ENCODE measurements at places on chromosomes 6 and 20.

- peak overlapping the region; percentile 95 for H3K4me3 ChIP-seq
- H3K27ac ChIP-seq = peak overlapping the region; percentile 99
- DNase-seq = no peak
- H3K4me1 ChIP-seq = peaks cover 41% of the 10 kb centered on the region
- no peaks in the 10 kb centered on the region for H3K36me3 ChIP-seq
These were observed 56.9 kb downstream of the FAM217A start for GRCh38 chr6:4021854-4022695.

- peak overlapping the region; percentile 95 for H3K27ac ChIP-seq
- peaks cover 63% of the 10 kb centered on the region for H3K4me1 ChIP-seq
- DNase-seq = no peak
- H3K36me3 ChIP-seq = peaks cover 12% of the 10 kb centered on the region
These were observed 838 bp downstream of the TNFAIP3 start for GRCh38 chr6:137867685-137868509.

- no peak overlapping the region for H3K27ac ChIP-seq
- DNase-seq = no peak
- no peaks in the 10 kb centered on the region for H3K27me3 ChIP-seq
- peaks cover 2% of the 10 kb centered on the region for H3K36me3 ChIP-seq
- no peak overlapping the region for H3K4me3 ChIP-seq
These were observed 230.8 kb downstream of the TFAP2B start for GRCh38 chr6:51049288-51049982.

GRCh38 chr6:39166189-39166911 lies 51.4 kb upstream of the SAYSD1 start:
- no peaks in the 10 kb centered on the region for H3K4me1 ChIP-seq
- no peaks in the 10 kb centered on the region for H3K36me3 ChIP-seq
- peak; percentile 76 for DNase-seq
- peaks cover 36% of the 10 kb centered on the region for H3K27me3 ChIP-seq
- no peak overlapping the region for H3K4me3 ChIP-seq

DNA sequence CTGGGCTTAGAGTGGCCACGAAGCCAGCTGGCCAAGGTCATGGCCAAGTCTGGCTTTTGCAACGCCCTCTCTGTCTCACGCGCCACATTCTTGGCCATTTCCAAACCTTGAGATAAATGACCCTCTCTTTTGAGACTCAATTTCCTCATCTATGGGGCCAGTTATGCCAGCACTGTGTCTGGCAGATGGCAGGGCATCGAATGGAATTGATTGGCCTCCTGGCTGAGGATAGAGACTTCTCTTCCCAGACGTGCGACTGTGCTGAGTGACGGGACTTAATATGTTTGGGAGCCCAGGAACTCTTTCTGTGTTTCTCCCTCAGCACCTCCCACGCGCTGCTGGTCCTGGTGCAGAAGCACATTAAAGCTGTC lies 7.6 kb downstream of the BPIFB2 start:
- H3K27me3 ChIP-seq = peaks cover 53% of the 10 kb centered on the region
- H3K27ac ChIP-seq = no peak overlapping the region
- H3K36me3 ChIP-seq = no peaks in the 10 kb centered on the region
- no peaks in the 10 kb centered on the region for H3K4me1 ChIP-seq

GRCh38 chr6:134429861-134430380 lies 112.0 kb upstream of the SGK1 start:
- H3K36me3 ChIP-seq = no peaks in the 10 kb centered on the region
- H3K4me3 ChIP-seq = no peak overlapping the region
- H3K27me3 ChIP-seq = no peaks in the 10 kb centered on the region
- no peak for DNase-seq
- H3K4me1 ChIP-seq = peaks cover 5% of the 10 kb centered on the region
- no peak overlapping the region for H3K27ac ChIP-seq

GRCh38 chr6:75882734-75883133 lies 133.7 kb downstream of the MYO6 start:
- H3K4me3 ChIP-seq = no peak overlapping the region
- H3K4me1 ChIP-seq = peaks cover 5% of the 10 kb centered on the region
- peaks cover 24% of the 10 kb centered on the region for H3K36me3 ChIP-seq
- H3K27me3 ChIP-seq = no peaks in the 10 kb centered on the region
- no peak for DNase-seq
- H3K27ac ChIP-seq = no peak overlapping the region

DNA sequence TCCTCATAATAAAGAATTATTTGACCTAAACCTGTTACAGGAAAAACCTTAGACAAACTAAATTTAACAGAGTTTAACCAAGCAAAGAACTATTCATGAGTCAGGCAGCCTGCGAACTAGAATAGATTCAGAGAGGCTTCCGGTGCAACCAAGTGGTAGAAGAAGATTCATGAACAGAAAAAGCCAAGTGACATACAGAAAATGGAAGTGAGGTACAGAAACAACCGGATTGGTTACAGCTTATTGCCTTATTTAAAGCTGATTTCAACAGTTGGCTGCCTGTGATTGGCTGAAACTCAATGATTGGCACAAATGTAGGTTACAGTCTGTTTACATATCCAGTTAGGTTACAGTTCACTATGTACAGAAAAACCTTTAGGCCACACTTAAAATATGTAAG lies 10.1 kb downstream of the PPP1R3G start:
- H3K27me3 ChIP-seq = peaks cover 7% of the 10 kb centered on the region
- H3K27ac ChIP-seq = no peak overlapping the region
- no peak for DNase-seq

GRCh38 chr6:169824848-169825557 lies 73.6 kb downstream of the ERMARD start:
- H3K27ac ChIP-seq = no peak overlapping the region
- no peaks in the 10 kb centered on the region for H3K36me3 ChIP-seq
- H3K4me1 ChIP-seq = no peaks in the 10 kb centered on the region
- DNase-seq = no peak

GRCh38 chr6:166862287-166862977 lies 93.9 kb downstream of the RNASET2 start:
- no peak overlapping the region for H3K27ac ChIP-seq
- H3K4me3 ChIP-seq = peak overlapping the region; percentile 87
- H3K36me3 ChIP-seq = no peaks in the 10 kb centered on the region
- H3K27me3 ChIP-seq = peaks cover 44% of the 10 kb centered on the region
- DNase-seq = no peak

GRCh38 chr6:168851460-168852375 lies 401.9 kb downstream of the THBS2 start:
- DNase-seq = no peak
- no peak overlapping the region for H3K4me3 ChIP-seq
- no peaks in the 10 kb centered on the region for H3K36me3 ChIP-seq
- H3K27me3 ChIP-seq = no peaks in the 10 kb centered on the region

DNA sequence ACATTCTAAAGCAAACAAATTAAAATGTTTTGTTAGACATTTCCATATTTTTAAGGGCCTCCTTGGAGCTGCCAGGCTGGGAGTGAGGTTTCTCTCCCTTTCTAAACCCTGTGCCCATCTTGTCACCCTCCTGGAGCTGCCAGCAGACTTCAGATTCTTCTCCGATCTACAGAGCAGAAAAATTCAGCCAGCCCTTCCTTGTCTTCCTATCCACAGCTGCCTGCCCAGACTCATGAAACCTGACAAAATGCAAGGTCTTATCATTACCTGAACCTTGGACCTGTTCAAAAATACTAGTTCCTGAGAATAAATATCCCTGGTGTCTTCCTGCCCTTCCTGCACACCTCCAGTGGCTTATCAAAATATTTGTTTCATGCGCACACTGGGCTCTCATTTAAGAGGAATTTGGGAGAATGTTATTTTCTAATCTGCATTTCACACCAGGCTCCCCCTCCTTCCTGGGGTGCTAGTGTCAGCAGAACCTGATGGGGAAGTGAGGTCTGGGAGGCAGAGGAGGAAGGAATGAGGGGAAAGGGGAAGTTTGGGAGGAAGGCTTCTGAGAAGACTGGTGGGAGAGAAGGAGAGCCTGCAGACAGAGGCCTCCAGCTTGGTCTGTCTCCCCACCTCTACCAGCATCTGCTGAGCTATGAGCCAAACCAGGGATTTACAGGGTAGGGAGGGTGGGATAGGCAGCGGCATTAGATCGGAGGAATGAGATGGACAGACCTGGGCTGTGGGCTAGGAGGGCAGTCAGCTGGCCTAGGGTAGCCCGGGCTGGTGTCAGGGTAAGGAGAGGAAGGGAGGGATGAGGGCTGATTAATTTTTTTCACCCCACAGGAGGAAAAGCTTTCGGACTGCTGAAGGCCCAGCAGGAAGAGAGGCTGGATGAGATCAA lies at the start of gene AIF1:
Gene AIF1 (plus strand): TSS at position 551 of the 895 bp plus-strand sequence. CDS start 96 bp downstream, at position 647.
- H3K4me3 ChIP-seq = no peak within 1 kb of the TSS
- H3K27me3 ChIP-seq = no peaks in the 10 kb centered on the region

- no peak overlapping the region for H3K27ac ChIP-seq
- peaks cover 12% of the 10 kb centered on the region for H3K36me3 ChIP-seq
- H3K4me1 ChIP-seq = peaks cover 21% of the 10 kb centered on the region
- no peaks in the 10 kb centered on the region for H3K27me3 ChIP-seq
- no peak for DNase-seq
These were observed 31.4 kb downstream of the SENP6 start for GRCh38 chr6:75633045-75633444.
